Bladder microvascular endothelial cell (primary cell): ENCODE measurements at places on chromosomes 4 and X. TPM values are rescaled to one million over a fixed set of nuclear protein-coding genes. Genes with fewer than 3 reads are reported as not detected.

The TLL1 gene
- total RNA-seq, result 7.0 and 12.5 TPM in 2 replicates

The RS1 gene
- total RNA-seq, result not detected in 2 replicates

The WNK3 gene
- 0.32 and 0.94 TPM in 2 replicates for total RNA-seq

The CCDC120 gene
- total RNA-seq, result 0.49 and 1.7 TPM in 2 replicates

The MAGEA9B gene
- not detected in 2 replicates for total RNA-seq

The FAM9C gene
- not detected in 2 replicates for total RNA-seq

The GYPB gene
- total RNA-seq, result not detected in 2 replicates

The CSAG1 gene
- total RNA-seq, result not detected in 2 replicates

The NOA1 gene
- 15.1 and 16.0 TPM in 2 replicates for total RNA-seq

The GC gene
- not detected in 2 replicates for total RNA-seq
